SK-N-MC (cell line): ENCODE measurements at places on chromosomes 4 and X.

DNA sequence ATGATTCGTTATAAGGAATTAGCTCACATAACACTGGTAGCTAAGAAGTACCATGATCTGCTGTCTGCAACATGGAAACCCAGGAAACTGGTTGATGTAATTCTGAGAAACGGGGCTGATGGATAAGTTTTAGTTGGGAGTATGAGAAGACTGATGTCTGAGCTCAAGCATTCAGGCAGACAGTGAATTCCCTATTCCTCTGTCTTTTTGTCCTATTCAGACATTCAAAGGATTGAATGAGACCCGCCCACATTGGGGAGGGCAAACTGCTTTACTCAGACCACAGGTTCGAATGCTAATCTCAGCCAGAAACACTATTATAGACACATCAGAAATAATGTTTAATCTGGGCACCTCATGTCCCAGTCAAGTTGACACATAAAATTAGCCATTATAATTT is 515.5 kb downstream of the STPG2 start:
- DNase-seq = no peak

GRCh38 chr4:40687676-40688389 is 58.2 kb upstream of the RBM47 start:
- no peak for DNase-seq

DNA sequence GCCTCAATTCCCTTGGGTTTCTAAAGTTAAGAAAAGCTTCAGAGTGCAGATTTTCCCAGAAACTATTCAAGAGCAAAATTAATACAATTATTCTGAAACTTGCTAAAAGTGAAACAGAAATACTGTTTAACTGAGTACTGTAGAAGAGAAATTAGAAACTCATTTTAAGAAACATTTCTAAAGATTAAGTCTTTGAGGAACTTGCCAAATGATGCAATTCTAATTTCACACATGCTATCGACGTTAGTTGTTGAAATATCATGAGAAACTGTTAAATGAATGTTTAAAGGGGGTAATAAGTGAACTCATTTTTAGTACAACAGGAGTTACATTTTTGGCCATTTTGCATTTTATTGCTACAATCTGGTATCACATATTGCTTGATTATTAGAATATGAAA is 125.3 kb upstream of the MAOA start:
- no peak for DNase-seq

- no peak for DNase-seq
Observed at GRCh38 chr4:162644346-162644745, 480.5 kb upstream of the FSTL5 start.

DNA sequence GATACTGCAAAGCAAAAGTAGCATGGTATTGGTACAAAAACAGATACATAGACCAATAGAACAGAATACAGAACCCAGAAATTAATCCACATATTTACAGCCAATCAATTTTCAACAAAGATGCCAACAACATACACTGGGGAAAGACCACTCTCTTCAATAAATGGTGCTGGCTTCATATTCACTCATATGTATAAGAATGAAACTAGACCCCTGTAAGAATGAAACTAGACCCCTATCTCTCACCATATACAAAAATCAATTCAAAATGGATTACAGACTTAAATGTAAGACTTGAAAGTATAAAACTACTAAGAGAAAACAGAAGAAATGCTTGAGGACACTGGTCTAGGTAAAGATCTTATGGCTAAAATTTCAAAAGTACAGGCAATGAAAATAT is 19.3 kb downstream of the TLR6 start:
- no peak for DNase-seq

DNA sequence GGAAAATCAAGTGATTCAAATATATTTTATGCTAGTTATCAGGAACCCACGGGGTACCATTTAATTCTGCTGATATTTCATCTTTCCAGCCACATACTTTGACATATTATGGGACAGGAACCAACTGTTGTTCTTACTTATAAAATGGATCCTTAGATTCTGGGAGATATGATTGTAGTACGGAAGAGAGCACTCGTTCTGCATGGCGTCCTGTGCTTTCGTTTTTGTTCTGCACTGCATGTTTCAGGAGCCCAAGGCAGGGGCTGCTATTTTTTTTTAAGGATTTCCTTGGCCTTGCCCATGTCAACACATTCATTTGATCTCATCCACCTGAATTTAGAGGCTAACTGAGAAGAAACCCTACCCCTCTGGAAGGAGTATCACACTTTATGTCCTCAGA is 245.5 kb upstream of the TLL1 start:
- no peak for DNase-seq

- DNase-seq = no peak
Observed at GRCh38 chr4:139959396-139959795, 194.6 kb downstream of the MAML3 start.

DNA sequence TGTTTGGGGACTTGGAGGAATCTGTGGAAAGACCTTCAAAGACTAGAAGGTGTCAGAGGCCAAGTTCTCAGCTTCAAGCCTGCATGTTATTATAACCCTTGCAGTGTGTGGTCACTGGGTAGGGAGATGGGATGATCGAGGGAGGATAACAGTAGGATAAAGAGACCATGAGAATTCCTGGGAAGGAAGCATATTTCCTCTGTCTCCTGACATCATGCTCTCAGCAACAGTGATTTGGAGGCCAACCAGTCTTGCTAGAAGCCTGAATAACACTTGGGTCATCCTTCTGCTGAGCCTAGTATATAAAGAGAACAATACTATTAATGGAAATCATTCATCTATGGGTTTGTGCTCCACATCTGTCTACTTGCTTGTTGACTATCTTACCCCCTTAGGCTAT is 40.9 kb upstream of the ANXA3 start:
- DNase-seq = no peak

GRCh38 chr4:119550857-119551532 is 77.6 kb downstream of the PDE5A start:
- DNase-seq = no peak

GRCh38 chrX:30568136-30568535 is 9.4 kb downstream of the TASL start:
- DNase-seq = no peak

GRCh38 chr4:24010994-24011393 is 121.1 kb upstream of the PPARGC1A start:
- no peak for DNase-seq

- no peak for DNase-seq
Observed at GRCh38 chrX:20181598-20182329, 40.1 kb upstream of the EIF1AX start.

GRCh38 chrX:84974803-84975202 is 28.9 kb upstream of the APOOL start:
- no peak for DNase-seq

DNA sequence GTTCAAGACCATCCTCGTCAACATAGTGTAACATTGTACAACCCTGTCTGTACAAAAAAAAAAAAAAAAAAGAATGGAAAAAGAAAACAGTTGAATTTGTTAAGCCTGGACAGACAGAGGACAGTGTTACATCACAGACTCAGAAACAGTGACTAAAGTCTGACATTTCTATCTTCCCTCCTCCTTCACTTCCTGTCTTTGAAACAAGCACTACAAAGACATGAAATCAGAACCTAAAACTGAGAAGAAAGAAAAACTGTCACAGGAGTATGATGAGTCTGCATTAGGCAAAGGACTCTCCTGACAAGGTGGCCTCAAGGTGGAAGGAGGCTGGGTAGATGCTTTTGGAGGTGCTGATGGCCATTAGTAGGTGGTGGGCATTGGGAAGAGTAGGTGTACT is 126.7 kb downstream of the RBM47 start:
- no peak for DNase-seq

DNA sequence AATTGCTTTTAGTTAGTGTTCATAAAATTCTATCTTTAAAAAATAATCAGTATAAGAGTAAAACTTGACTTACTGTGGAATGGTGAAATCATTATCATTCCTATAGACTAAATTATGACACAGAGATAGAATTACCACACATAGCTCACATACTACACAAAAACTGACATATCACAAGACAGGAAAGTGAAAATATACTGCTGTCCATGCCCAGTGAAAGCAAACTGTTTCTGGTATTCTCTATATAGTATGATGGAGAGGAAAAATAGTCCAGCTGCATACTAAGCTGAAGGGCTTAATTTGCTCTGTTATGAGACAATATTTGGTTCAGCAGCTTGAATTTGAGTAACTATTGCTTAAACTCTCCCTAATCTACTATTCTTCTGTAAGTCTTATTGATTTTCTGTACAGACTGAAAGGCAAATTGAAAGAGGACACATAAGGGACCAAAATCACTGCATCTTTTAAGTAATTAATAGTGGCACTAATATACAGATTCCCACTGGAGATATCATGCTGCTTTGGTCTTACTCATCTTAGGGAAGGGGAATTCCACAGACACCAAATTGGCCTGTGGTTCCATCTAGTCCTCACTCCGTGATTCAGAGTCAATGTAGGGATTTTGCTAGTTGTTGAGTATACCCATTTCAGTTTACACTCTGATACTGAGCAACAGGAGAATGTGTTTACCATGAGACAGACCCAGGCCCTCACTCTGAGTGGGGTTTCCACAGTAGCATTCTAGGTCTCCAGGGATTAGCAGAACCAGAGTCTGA is 47.4 kb upstream of the AGA start:
- DNase-seq = no peak

- DNase-seq = no peak
Observed at GRCh38 chrX:42515939-42516338, 262.0 kb downstream of the PPP1R2C start.

DNA sequence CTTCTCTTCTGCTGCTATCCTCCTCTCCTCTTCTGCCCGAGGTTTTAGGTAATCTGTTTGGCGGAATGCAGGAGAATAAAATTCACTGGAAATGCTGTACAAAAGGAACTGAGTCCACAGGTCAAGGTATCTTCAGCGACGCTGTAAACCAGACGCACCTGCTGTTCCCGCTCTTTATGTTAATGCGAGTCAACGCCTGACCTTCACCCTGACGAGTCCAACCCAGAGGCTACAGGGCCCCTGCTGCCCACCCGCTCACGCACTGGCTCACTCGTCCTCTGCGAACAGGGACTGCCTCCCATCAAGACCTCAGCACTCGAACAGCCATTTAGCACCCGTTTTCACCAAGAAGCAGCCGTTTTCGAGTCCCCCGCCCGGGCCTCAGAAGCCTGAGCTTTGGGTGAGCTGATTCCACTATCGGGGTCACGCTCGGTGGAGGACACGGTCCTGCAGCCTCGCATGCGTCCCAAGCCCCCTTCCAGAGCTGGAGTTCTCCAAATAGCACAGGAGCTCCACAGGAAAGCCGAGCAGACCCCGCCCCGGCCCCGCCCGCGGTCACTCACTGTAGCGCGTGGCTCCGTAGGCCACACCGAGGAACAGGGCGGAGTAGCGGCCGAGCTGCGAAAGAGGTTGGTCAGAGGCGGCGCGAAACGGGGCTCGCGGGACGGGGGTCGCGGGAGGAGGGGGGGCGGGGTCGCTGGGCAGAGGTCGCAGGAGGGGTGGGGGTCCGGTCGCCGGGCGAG is 556 bp downstream of the ATP5ME start:
- no peak for DNase-seq

DNA sequence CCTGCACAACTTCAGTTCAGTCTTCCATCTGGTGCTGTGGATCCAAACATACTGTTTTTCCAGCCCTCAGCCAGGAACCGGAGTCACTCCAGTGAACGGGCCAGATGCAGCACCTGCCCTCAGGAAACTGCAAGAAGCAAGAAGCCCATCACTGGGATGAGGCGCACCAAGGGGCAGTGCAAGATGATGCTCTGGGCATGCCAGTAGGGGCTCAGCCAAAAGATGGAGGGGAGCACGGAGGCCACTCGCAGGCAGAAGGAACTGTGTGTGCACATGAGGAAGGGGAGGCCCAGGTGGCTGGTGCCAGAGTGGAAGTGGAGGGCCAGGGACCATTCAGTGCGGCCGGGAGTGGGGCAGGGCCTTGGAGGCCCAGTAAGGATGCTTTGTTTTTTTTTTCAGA is 161.7 kb upstream of the MAMLD1 start:
- DNase-seq = no peak

GRCh38 chr4:52748432-52748831 is 2.8 kb downstream of the ERVMER34-1 start:
- no peak for DNase-seq

- DNase-seq = no peak
Observed at GRCh38 chr4:155705664-155706063, 39.0 kb downstream of the GUCY1A1 start.

GRCh38 chr4:8114456-8115202 is 44.0 kb downstream of the ABLIM2 start:
- no peak for DNase-seq

DNA sequence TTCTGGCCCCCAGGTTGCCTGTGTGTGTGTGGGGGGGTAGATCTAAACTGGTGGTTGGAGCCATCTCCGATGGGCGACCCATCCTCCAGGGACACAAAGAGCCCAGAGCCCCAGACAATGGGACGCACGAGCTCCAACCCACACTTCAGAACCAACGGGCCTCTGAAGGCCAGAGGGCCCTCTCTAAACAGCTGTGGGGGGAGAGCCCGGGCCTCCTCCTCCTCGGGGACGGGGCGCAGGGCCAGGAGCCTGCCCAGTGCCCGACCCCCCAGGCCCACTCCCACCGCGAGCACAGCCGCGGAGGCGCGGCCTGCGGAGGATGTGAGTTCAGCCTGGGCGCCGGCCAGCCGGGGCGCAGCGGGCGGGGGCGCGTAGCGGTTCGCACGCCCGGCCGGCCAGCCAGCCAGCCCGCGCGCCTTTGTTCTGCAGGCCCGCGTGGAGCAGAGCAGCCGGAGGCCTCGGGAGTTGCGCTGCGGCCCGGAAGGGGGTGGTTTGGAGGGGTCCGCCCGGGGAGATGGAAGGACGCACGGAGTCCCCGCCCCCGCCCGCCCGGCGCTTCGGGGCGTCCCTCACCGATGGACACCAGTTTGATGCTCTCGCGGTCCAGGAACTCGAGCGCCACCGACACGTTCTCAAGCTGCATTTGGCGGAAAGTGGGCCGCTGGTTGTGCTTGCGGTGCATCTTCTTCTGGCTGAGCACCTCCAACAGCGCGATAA is 4.0 kb downstream of the FLNA start:
- DNase-seq = no peak

DNA sequence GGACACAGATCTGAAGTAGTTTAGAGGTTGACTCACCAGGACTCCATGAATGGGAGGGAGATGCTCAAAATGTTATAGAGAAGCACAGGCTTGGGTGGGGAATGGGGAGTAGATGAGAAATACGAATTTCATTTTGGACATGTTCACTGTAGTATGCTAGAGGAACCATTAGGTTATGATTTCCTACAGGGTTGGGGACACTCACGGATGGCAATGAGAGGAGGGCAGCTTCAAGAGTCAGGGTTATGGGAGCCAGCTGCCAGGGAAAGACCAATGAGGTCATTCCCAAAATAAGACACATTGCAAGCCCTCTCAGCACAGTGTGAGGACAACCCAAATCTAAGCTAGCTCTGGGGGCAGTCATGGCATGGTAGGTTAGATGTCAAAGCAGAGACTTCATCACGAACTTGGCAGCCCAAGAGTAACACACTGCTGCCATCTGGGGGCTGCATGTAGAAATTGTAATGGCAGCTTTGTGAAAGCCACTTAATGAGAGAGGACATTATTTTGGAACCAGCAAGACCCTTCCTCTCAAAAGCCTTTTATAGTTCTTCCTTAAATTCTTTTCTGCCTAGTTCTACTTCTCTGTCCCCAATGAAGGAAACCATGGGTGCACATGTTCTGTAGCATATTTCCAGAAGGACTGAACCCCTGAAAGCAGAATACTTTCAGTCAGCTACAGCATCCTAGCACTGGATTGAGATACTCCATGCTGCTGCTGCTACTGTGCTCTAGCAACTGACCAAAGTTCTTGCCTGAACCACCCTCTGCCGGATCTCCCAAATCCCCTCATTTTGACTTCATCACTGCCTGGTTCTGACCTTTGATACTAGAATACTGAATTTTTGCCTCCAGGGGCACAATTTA is 16.2 kb upstream of the ZCCHC12 start:
- DNase-seq = no peak
